ENCODE measurements at places on chromosomes 5 and 9.

- DNase-seq = no peak
Observed at GRCh38 chr9:3793971-3794383, 268.2 kb upstream of the RFX3 start.

DNA sequence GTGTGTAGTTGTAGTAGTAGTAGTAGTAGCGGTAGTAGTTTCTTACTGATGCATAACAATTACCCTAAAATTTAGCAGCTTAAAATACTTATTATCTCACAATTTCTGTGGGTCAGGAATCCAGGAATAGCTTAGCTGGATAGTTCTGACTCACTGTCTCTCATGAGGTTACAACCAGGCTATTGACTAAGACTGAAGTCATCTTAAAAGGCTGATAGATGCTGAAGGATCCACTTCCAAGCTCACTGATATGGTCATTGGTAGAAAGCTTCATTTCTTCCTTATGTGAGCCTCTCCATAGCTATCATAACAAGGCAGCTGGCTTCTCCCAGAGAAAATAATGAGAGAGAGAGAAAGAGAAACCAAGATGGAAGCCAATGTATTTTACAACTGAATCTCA lies 147.5 kb upstream of the FBXL17 start:
- DNase-seq = no peak

DNA sequence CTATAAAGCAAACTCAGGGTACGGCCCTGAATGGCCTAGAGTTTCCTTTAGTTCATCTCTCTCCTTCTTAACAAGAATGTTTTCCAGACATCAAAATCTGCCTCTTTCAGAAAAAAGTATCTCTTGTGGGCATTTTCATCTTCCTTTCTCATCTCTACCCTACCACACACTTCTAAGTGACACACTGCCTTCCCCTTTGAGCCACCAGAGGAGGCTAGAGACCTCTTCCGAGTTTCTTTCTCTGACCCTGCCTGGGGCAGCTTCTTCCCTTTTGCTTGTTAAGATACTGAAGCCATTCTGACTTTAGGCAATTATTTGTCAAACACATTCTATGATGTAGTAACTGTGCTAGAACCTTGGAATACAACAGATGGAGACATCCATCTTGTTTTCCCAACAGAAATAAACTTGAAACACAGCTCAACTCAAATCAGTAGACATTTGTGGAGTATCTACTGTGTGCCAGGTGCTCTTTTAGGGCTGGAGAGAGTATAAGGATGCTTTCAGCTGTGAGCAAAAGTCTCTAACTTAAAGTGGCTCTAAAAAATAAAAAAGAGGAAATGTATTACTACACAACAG lies 8.6 kb upstream of the SV2C start:
- peak; percentile 18 for DNase-seq

DNA sequence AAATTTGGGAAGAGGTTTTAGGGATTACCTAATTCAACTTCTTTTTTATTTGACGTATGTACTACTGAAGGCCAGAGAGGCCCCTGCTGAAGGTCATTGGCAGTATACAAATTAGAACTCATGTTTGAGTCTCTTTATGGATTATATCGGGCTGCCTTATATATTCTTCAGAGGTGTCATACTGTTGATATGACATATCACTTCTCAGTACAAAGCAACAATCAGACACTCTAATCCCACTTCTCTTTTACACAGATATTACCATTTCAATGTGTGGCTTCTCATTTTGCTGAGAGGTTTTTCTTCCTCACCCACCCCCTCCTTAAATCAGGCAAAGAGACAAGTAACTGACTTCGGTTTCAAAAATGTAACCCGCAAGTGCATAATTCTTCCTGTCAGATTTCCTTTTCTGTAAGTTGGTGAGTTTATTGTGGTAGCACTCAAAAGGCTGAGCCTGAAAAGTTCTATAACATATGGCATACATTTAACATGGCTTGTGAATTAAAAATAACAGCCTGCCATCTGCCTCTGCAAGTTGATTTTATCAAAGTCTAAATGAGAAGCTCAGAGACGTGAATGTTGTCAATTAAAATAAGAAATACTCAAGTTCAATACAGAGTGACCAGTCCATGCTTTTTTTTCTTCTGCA lies 163.6 kb upstream of the RORB start:
- DNase-seq = peak; percentile 6

GRCh38 chr5:177131352-177132135 lies 2.0 kb upstream of the NSD1 start:
- DNase-seq = no peak

DNA sequence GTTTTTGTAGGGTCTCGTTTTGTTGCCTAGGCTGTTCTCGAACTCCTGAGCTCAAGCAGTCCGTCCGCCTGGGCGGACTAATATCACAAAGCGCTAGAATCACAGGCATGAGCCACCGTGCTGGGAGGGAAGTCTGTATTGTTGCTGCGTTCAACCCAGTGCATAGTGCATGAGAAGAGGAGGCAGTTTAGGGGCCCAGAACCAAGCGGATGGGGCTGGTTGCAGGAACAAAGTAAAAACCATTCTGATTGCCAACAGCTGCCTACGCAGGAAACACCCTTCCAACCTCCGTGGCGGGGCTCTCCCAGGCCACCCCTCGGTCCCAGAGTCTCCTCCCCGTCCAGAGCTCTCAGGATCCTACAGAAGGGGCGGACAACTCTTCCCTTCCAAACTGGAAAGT lies 87.1 kb downstream of the ANXA2R start:
- no peak for DNase-seq

Measured in inflammatory macrophage treated with lipopolysaccharide for 1 hour (primary cell).